T47D (cell line): ENCODE measurements at places on chromosomes 5 and 9.

- DNase-seq, result no peak
Observed at GRCh38 chr5:1032011-1032410, 23.4 kb downstream of the NKD2 start.

GRCh38 chr5:139446956-139447779, 7.8 kb upstream of the DNAJC18 start:
- no peak for DNase-seq

- no peak for DNase-seq
Observed at GRCh38 chr5:36613771-36614656, 7.6 kb downstream of the SLC1A3 start.

DNA sequence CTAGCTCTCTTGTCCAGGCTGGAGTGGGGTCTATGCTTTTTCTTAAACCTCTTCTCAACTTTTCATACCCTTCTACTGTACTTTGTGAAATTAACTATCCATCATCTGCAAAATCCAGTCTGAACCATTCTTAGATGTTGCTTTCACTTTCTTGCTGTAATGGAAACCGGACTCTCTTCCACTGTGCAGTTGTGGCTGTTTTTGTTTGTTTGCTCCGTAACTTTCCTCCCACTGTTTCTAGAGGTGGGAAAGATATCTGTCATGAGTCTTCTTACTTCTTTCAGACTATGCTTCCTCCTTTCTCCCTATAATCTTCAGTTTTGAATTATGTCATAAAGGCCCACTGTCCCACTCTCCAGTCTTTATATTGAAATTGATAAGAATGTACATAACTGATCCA, 6.5 kb downstream of the TNPO1 start:
- no peak for DNase-seq

DNA sequence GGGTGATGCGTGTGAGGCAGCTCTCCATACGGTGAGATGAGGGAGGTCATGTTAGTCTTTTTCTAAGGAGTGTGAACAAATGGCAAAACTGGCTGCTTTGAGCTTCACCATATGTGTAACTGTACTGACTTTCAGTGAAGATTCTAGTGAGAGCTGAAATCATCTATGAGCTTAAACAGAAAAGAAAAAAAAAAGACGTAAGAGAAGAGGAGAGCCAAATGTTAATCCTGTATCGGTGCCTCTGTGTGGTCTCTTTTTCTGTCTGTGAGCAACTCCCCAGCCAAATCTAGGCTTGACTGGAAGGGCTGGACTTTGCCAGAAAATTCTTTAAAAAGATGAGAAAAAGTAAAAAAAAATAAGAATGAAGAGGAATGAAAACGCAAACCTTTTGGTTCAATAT, 209.7 kb upstream of the TUT7 start:
- DNase-seq, result no peak

GRCh38 chr5:23234197-23234596, 273.2 kb upstream of the PRDM9 start:
- DNase-seq, result no peak

- no peak for DNase-seq
Observed at GRCh38 chr9:22657713-22658112, 211.1 kb downstream of the DMRTA1 start.

DNA sequence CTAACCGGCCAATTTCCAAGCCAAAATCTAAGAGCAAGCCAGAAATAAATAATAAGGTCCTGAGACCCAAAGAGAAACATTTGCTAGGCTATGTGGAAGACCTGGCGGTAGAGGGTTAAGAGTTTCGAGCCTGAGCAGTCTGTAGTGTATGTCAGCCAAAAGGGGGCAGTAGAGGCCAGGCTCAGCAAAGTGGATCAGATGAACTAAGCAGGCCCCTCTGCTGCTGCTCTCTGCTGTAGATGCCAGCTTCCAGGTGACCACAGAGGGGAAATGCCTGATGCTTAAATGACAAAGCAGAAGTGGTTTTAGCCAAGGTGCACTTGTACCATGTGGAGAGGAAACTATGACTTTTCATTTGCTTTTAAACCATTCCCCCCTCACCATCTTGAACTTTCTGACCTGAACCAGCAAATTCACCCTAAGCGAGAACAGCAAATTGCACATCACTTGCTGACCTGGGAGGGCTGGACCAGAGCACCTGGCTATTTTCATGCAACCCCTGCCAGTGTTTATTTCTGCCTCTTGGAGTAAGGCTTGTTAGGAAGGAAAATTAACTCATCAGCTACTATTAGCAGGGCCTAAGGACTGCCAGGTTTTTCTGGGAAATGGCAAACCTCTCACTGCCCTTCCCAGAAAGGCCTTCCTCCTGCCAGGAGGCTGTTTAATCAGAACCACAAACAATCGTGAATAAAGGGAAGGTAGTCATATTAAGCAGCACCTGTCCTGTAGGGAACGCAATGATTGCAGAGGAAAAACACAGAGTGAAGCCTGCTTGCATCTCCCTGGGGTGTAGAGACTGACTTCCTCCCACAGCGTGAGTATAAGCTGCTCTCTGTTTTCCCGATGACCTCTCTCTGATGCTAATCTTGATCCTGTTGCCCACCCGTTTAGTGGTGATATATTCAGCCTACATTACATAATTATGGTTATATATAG, 818.2 kb downstream of the TLR4 start:
- DNase-seq, result peak; percentile 20
